ENCODE measurements at places on chromosomes 5 and 9. TPM values are rescaled to one million over a fixed set of nuclear protein-coding genes. Genes with fewer than 3 reads are reported as not detected.

DNA sequence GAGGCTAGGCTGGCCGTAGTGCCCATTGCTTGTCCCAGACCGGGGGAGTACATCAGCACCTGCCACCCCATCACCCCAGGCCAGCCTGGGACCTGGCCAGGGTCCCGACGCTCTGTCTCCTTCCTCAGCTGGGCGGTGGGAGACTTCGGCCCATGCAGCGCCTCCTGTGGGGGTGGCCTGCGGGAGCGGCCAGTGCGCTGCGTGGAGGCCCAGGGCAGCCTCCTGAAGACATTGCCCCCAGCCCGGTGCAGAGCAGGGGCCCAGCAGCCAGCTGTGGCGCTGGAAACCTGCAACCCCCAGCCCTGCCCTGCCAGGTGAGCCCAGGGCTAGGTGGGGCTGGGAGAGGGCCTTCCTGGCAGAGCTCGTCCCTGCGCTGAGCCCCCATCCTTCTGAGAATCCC, 16.5 kb upstream of the CACFD1 start:
- no peak for DNase-seq
- H3K27me3 ChIP-seq, result no peaks in the 10 kb centered on the region
- H3K36me3 ChIP-seq, result no peaks in the 10 kb centered on the region
- H3K4me3 ChIP-seq, result no peak overlapping the region
- H3K27ac ChIP-seq, result no peak overlapping the region

GRCh38 chr5:74839229-74839628, 27.0 kb downstream of the FAM169A start:
- H3K4me1 ChIP-seq, result no peaks in the 10 kb centered on the region
- no peak overlapping the region for H3K4me3 ChIP-seq
- no peaks in the 10 kb centered on the region for H3K36me3 ChIP-seq
- no peak for DNase-seq
- no peaks in the 10 kb centered on the region for H3K27me3 ChIP-seq
- no peak overlapping the region for H3K27ac ChIP-seq

DNA sequence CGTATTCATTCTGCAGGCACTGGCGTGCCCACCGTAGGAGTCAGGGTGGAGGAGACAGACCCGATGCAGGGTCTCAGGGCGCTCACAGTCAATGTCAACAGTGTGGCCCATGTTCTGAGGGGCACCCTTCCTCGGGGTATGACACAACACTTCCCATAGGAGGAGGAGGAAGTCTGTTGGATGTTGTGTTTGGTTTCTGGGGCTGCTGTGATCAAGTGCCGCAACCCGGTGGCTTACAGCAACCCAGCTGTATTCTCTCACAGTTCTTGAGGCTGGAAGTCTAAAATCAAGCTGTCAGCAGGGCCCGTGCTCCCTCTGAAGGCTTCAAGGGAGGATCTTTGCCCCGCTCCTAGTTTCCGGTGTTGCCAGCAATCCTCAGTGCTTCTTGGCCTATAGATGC, 5.6 kb upstream of the HNRNPAB start:
- H3K4me1 ChIP-seq, result peaks cover under 1% of the 10 kb centered on the region
- DNase-seq, result no peak
- H3K27me3 ChIP-seq, result peaks cover 8% of the 10 kb centered on the region
- H3K4me3 ChIP-seq, result no peak overlapping the region
- H3K36me3 ChIP-seq, result no peaks in the 10 kb centered on the region

DNA sequence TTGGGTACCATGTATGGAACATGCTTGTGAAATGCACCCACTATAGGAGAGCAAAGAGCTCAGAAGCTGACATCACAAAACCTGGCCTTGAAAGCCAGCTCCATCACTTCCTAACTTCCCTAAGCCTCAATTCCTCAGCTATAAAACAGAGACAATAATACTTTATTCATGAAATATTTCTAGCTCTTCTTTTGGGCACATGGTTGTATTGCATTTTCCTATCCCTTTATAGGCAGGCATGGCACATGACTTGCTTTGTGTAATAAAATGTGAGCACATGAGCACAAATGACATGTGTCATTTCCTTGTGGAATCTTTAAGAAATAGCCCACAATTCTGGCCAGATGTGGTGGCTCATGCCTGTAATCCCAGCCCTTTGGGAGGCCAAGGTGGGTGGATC, 18.5 kb downstream of the ZNF366 start:
- H3K4me3 ChIP-seq, result no peak overlapping the region
- H3K4me1 ChIP-seq, result peaks cover 13% of the 10 kb centered on the region
- H3K27me3 ChIP-seq, result no peaks in the 10 kb centered on the region
- no peak overlapping the region for H3K27ac ChIP-seq
- DNase-seq, result no peak
- H3K36me3 ChIP-seq, result no peaks in the 10 kb centered on the region

DNA sequence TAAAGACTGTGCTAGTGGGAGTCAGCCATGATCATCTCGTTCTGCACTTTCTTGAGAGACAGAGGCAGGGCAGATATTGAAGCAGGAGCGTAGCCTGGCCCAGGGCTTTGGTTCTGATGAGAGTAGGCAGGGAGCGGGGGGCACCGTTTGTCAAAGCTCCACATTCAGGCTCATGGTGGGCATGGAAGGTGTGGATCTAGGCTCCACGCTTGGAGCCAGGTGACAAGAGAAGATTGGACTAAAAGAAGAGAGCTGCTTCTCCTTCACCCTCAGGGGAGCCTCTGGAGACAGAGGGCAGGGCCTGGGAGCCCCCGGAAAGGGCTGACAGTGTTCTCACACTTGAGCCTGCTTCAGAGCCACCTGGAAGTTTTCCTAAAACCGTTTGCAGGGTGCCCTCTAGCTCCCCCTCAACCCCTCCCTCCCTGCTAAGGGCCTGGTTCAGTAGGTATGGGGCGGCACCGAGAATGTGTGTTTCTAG, 24.7 kb upstream of the FCN2 start:
- no peaks in the 10 kb centered on the region for H3K36me3 ChIP-seq
- no peak overlapping the region for H3K4me3 ChIP-seq
- H3K4me1 ChIP-seq, result no peaks in the 10 kb centered on the region

GRCh38 chr9:136849960-136850865, 1.0 kb downstream of the PHPT1 start:
- peaks cover 23% of the 10 kb centered on the region for H3K27me3 ChIP-seq
- H3K4me1 ChIP-seq, result peaks cover 60% of the 10 kb centered on the region
- H3K36me3 ChIP-seq, result peaks cover 20% of the 10 kb centered on the region
- peak overlapping the region; percentile 74 for H3K4me3 ChIP-seq
- H3K27ac ChIP-seq, result peak overlapping the region; percentile 98

- no peaks in the 10 kb centered on the region for H3K36me3 ChIP-seq
- DNase-seq, result peak; percentile 29
- no peaks in the 10 kb centered on the region for H3K27me3 ChIP-seq
Measured at GRCh38 chr9:2726650-2727340, 9.5 kb downstream of the KCNV2 start.

DNA sequence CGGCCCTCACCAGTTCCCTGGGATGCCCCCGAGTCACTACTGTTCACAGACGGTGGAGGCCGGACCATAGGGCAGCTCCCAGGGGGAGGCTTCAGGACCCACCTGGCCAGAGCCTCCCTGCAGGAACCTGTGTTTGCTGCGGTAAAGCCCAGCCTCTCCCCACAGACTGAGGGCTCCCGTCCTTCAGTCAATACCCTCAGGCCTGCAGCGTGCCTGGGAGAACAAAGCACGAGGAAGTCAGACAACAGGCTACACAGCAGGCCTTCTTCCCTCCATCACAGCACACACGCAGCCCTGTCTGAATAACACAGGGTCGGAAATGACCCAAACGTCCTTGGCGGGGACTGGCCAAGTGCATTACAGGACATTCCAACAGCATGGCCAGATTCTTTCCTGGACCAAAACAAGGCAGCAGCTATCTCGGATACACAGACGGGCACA, 34.4 kb downstream of the COL23A1 start:
- H3K4me1 ChIP-seq, result peaks cover 4% of the 10 kb centered on the region
- no peak overlapping the region for H3K4me3 ChIP-seq
- peaks cover 8% of the 10 kb centered on the region for H3K27me3 ChIP-seq
- no peak for DNase-seq
- H3K36me3 ChIP-seq, result no peaks in the 10 kb centered on the region
- no peak overlapping the region for H3K27ac ChIP-seq

DNA sequence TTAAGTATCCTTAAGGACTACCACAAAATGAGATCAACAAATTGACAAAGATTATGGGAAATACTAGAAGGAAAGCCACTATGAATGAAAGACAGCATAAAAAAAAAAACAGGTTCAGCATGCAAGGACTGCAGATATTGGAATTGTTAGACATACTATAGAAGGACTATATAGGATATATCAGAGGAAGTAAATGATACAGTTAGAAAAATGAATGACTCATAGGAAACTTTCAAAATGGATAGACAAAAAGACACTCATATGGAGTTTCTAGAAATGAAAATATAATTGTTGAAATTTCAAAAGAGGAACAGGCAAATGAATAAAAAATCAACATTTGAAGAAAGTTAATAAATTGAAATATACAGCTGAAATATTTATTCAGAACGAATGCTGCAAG, 180.6 kb downstream of the PLK2 start:
- H3K27me3 ChIP-seq, result no peaks in the 10 kb centered on the region
- H3K27ac ChIP-seq, result no peak overlapping the region
- no peak for DNase-seq

- H3K27me3 ChIP-seq, result no peaks in the 10 kb centered on the region
- H3K4me1 ChIP-seq, result peaks cover 8% of the 10 kb centered on the region
- H3K4me3 ChIP-seq, result no peak overlapping the region
- DNase-seq, result no peak
- no peak overlapping the region for H3K27ac ChIP-seq
Measured at GRCh38 chr9:124675261-124676158, 95.6 kb downstream of the NR6A1 start.

GRCh38 chr5:26553079-26553478, 485.3 kb downstream of the CDH9 start:
- no peaks in the 10 kb centered on the region for H3K27me3 ChIP-seq
- no peak overlapping the region for H3K27ac ChIP-seq
- no peaks in the 10 kb centered on the region for H3K36me3 ChIP-seq
- H3K4me3 ChIP-seq, result no peak overlapping the region
- peak; percentile 6 for DNase-seq

DNA sequence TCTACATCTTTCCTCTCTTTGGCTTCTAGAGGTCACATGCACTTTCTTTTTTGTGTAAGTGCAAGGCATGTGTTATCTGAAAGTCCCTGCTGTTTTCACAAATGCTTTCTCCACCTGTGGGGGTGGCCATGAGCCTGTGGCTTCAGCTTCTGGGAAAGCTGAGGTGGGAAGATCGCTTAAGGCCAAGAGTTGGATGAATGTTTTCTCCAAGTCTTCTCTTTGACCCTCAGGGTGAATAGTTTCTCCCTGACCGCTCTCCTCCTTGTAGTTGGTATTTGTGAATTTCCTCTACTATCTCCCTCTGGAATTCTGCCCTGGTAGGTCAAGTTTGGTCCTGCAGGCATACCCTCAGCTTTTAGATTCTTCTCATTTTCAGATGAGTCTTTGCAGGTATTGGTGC, 74.2 kb downstream of the UGCG start:
- peaks cover 12% of the 10 kb centered on the region for H3K4me1 ChIP-seq
- no peaks in the 10 kb centered on the region for H3K27me3 ChIP-seq
- H3K4me3 ChIP-seq, result no peak overlapping the region
- H3K36me3 ChIP-seq, result no peaks in the 10 kb centered on the region

GRCh38 chr9:69324549-69325401, at the start of gene ENTREP1:
Gene ENTREP1, plus strand, starts transcription at chr9:69325215. Its CDS starts 95 bp downstream, at chr9:69325310.
- peak; percentile 53 for DNase-seq
- peak within 1 kb of the TSS; percentile 52 for H3K4me3 ChIP-seq
- peaks cover 3% of the 10 kb centered on the region for H3K4me1 ChIP-seq
- peaks cover 33% of the 10 kb centered on the region for H3K27me3 ChIP-seq
- peak within 1 kb of the TSS; percentile 32 for H3K27ac ChIP-seq

GRCh38 chr9:136270173-136270705, 24.6 kb upstream of the QSOX2 start:
- H3K4me1 ChIP-seq, result peaks cover 20% of the 10 kb centered on the region
- no peaks in the 10 kb centered on the region for H3K36me3 ChIP-seq
- no peak overlapping the region for H3K4me3 ChIP-seq
- no peak overlapping the region for H3K27ac ChIP-seq
- no peak for DNase-seq

GRCh38 chr5:148697180-148697808, 43.0 kb upstream of the HTR4 start:
- H3K4me1 ChIP-seq, result no peaks in the 10 kb centered on the region
- H3K27ac ChIP-seq, result no peak overlapping the region
- no peak for DNase-seq
- no peaks in the 10 kb centered on the region for H3K27me3 ChIP-seq
- H3K4me3 ChIP-seq, result no peak overlapping the region
- no peaks in the 10 kb centered on the region for H3K36me3 ChIP-seq

DNA sequence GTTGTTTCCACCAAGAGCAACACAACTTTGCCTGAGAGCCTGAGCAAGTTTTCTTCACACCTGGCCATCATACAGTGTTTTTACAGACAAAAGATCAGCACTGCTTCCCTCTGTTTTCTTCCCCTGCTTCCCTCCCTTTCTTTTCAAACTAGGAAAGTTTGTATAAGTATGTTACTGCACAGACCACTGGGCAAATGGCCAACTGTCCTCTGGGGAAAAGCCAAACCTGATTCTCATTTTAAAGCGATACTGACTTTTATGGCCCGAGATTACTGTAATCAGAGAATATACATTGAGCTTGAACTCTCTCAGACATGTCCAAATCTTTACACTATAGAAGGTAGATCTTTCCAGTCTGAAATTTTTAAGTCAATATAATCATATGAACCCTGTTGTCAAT, 415.0 kb downstream of the NFIB start:
- H3K27me3 ChIP-seq, result no peaks in the 10 kb centered on the region
- no peak overlapping the region for H3K4me3 ChIP-seq
- H3K27ac ChIP-seq, result peak overlapping the region; percentile 86
- DNase-seq, result peak; percentile 84

DNA sequence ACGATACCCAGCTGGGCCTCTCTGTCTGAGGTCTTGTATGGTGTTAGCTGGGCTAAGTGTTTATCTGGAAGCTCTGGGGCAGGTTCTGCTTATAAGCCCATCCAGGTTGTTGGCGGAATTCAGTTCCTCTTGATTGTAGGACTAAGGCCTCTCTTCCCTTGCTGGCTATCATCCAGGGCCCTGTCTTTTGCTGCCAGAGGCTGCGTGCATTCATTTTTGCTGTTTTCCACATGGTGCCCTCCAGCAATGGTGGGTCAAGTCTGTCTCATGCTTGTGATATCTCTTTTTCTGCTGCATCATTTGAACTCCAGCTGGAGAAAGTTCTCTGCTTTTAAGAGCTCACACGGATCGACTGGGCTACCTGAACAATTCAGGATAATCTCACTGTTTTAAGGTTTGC, 105.7 kb upstream of the ZNF618 start:
- H3K4me3 ChIP-seq, result no peak overlapping the region
- H3K4me1 ChIP-seq, result peaks cover 26% of the 10 kb centered on the region
- H3K27ac ChIP-seq, result no peak overlapping the region
- no peak for DNase-seq

- H3K27ac ChIP-seq, result peak overlapping the region; percentile 22
- H3K36me3 ChIP-seq, result no peaks in the 10 kb centered on the region
- H3K27me3 ChIP-seq, result no peaks in the 10 kb centered on the region
- H3K4me1 ChIP-seq, result peaks cover 4% of the 10 kb centered on the region
- no peak for DNase-seq
Measured at GRCh38 chr9:82332018-82332773, 343.6 kb downstream of the SPATA31D1 start.

Gene ACOT12
- total RNA-seq, result 0.18 TPM

Gene PCDHA1
- 0.04 TPM for total RNA-seq

Gene ZBED3
- 3.2 TPM for total RNA-seq

Gene ORM2
- total RNA-seq, result not detected

Gene CBY3
- not detected for total RNA-seq

Gene CA9
- total RNA-seq, result 0.49 TPM

Gene KIAA1958
- total RNA-seq, result 3.4 TPM

Gene PRUNE2
- 13.2 TPM for total RNA-seq

Gene SOWAHA
- 0.04 TPM for total RNA-seq
